ENCODE measurements at places on chromosomes 7 and 10. TPM values are rescaled to one million over a fixed set of nuclear protein-coding genes. Genes with fewer than 3 reads are reported as not detected.

GRCh38 chr7:73442903-73443500 is 9.4 kb downstream of the FZD9 start:
- DNase-seq, result no peak

ACTL6B gene
- total RNA-seq, result not detected

DNA sequence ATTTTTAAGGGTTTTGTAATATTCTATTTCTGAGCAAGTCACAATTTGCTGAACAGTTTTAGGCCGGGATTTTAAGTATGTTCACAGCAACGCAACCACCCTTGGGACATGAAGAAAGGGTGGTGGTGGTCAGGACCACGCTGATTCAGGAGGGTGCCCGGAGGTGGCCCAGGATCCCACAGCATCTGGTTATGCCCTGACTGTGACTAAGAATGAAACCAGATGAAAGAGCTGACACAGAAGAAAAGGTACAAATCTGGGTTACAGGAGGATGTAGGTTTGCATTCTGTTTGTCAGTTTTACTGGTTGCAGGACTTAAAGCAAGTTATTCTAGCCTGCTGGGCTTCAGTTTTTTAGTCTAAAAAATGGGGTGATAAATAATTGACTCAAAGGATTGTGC is 279.7 kb downstream of the CCSER2 start:
- no peak for DNase-seq

CPEB3 gene
- 0.87 TPM for total RNA-seq

GRCh38 chr10:94146746-94147145 is 153.0 kb downstream of the PLCE1 start:
- DNase-seq, result peak; percentile 95

DNA sequence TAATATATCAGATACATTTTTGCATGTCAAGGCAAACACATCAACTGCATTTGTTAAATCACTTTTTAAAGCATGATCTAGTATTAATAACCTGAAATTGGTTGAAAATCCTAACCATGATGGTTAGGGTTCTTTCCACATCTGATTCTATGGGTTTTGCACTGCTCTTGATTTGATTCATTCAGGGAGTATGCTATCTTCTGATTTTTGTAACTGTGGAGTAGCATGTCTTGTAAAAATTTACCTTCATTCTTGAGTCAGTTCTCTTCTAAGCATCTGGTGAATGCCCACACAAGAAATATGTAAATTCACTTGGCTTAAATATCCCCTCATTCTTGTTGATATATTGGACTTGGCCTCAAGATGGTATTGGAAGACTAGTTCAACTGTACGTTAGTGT is 178.7 kb downstream of the KLF6 start:
- DNase-seq, result no peak

- no peak for DNase-seq
Observed at GRCh38 chr10:15426558-15426957, 55.5 kb upstream of the FAM171A1 start.

C7orf25 gene
- 2.2 TPM for total RNA-seq

DNA sequence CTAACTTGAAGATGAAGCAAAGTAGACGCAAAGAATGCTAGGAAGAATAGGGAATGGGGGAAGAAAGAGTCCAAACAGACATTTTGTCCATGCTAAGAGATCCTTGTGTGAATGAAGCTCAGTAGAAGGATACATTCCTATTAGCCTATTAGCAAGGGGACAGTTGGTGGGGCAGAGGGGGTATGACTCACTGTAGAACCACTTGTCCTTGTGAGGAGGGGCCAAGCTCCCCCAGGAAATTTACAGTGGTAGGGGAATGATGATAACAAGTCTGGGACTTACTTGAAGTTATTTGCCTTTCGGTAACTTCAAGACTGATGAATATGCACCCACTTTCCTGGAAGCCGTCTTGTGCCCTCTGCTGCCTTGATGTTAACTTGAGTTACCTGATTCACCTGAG is 17.2 kb upstream of the SYPL1 start:
- DNase-seq, result no peak

DNA sequence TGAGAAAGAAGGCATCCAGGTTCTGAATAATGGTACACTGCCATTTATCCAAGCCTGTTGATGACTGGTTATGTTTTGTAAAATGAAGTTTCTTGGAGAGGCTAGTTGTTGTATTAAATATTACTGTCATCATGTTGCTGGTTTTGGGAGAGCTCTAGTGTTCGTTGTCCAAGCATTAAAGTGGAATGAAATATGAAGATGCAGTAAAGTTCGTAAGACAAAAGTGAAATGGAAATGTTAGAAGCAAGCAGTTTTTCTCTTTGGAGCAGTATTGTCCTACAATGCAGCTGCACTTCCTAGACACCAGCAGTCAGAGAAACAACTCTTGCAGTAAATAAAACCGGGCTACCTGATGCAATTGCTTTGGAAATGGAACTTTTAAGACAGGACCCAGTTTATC is 156.8 kb upstream of the FZD1 start:
- no peak for DNase-seq

TMEM168 gene
- total RNA-seq, result 7.4 TPM

NUDT13 gene
- 1.7 TPM for total RNA-seq

CCDC172 gene
- total RNA-seq, result not detected

- DNase-seq, result no peak
Observed at GRCh38 chr10:23055424-23056185, 39.8 kb upstream of the MSRB2 start.
